Activated CD8-positive, alpha-beta memory T cell treated with anti-CD3 and anti-CD28 coated beads for 24 hours (primary cell): ENCODE measurements at places on chromosomes 2 and 18.
A peak's percentile ranks its signal among the peaks of the same experiment; 100 is the strongest.

- no peak for DNase-seq
These were observed 22.8 kb downstream of the KCNS3 start for GRCh38 chr2:17901246-17901645.

DNA sequence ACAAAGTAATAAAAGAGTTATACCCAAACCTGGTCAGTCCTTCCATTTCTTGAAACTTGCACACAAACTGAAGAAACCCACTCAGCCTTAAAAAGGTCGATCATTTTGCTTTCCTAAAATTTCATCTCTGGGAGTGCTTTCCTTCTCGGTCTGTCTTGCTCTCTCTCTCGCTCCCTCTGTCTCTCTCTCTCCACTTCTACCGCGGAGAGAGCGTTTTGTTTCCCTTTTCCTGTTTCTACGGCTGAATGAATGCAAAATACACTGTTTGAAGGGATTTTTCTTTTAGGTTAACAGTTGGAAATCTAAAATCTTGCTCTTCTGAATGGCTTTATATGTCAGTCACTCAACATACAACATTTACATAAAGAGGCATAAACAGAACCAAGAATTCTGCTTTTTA is 424.2 kb downstream of the TGIF1 start:
- no peak for DNase-seq

GRCh38 chr18:28725876-28726275 is 548.9 kb upstream of the CDH2 start:
- no peak for DNase-seq

DNA sequence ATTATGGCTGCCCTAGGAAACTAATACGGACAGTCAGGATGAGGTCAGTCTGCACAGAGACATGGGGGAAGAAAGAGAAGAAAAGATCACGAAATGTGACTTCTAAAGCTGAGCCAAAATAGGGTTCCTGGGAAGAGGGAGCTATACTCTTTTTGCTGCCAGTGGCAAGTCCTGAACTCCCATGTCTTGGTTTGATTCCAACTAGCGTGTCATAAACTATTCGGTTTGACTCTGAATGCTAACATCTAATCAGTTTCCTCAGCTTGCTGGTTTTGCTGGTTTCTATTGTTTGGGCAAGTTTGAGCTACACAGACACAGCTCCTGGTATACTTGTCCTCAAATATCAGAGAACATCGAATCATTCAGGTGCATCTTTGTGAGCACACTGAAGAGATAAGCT is 80.5 kb upstream of the CYP1B1 start:
- DNase-seq = no peak

GRCh38 chr18:59627414-59627813 is 69.8 kb downstream of the CCBE1 start:
- DNase-seq = no peak

DNA sequence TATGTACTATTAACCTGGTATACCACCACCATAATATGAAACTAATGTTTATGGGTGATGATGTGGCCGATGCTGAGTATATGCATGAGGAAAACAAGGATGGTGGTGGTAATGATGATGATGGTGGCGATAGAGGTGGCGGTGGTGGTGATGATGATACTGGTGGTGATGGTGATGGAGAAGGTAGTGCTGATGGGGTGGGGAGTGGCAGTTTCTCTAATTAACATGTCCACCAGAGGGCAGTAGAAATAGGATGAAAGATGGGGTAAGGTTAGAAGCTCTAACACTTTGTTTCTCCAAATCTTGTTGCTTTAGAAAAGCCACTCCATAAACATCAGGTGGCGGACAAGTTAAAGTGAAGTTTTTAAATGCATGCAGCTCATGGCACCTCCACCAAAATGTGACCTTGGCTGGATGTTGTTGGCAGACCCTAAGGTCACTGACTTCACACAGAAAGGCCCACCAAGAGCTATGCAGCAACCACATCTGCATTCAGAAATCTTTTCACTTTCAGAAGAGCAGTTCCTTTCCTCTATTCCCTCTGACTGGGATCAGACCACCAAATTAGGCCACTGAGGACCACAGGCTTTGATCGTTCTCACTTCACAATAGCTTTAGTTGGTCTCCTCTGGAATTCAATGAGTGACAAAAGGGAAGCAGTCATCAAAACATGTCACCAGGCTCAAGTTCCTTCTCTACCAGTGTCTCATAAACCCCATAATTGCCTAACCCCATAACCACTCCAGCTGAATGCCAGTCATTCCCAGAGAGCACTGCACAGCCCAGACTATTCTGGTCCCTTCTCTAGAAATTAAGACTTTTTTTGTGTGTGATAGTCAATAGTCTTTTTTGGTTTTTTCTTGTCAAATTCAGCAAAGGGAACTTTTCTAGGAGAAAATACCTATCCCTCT is 7.5 kb upstream of the BCL11A start:
- DNase-seq = no peak

- no peak for DNase-seq
These were observed 198.8 kb downstream of the PDE1A start for GRCh38 chr2:182228073-182228473.

GRCh38 chr2:215479536-215480240 is 43.8 kb upstream of the FN1 start:
- DNase-seq = no peak

- DNase-seq = peak; percentile 89
These were observed 31.7 kb upstream of the UBXN4 start for GRCh38 chr2:135709992-135710391.
